T-helper 2 cell (primary cell): ENCODE measurements at places on chromosomes 2 and 18.

GRCh38 chr2:116754381-116755101 is 1060.0 kb upstream of the DDX18 start:
- no peak for DNase-seq

DNA sequence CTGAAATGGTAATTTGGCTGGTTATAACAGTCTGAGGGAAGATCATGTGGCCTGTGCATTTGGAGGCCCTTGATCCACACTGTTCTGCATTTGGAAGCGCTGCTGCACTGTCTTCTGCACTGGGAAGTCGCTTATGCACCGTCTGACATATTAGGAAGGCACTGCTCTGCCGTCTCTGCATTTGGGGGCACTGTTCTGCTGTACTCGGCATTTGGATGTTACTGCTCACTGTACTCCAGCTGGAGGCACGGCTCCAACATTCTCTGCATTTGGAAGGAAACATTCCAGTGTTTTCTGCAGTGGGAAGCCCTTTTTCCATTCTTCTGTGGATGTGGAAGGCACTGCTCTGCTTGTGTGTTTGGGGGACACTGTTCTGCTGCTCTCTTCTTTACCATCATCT is 9.6 kb upstream of the PROM2 start:
- no peak for DNase-seq

DNA sequence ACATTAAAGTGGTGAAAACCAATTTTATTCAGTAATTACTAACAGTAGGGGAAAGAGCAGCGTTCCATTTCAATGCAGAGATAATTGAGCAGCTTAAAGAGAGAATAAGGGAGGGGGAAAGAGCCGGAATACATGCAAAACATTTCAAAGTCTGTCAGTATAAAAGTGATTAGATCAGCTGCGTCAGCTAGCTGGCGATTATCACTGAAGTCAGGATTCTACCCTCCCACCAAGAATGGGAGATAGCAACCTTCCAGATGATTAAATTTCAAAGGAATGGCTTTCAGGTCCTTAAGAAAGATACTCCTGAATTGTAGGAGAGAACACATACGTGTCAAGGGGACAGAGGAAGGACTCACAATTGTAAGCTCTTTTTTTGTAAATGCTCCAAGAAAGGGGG is 2.7 kb upstream of the ZC3H6 start:
- no peak for DNase-seq

DNA sequence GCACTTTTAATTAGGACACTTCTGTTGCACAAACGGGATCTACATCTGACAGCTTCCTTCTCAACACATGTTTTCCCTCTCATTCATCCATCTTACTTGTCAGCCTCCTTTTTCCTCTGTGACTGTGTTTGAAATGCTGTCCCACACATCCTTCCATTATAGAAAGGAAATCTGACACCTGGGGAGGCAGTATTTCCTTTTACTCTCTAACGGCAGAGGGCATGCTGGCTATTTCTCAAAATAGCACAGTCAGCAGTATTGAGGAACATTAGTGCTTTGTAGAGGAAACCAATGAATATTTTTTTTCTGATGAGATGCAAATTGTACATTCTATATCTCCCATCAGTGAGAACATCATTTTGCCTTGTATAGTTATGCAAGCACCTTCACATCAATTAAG is 668.7 kb downstream of the SLC4A3 start:
- DNase-seq, result no peak

GRCh38 chr2:31353179-31353578 is 61.4 kb downstream of the XDH start:
- no peak for DNase-seq

DNA sequence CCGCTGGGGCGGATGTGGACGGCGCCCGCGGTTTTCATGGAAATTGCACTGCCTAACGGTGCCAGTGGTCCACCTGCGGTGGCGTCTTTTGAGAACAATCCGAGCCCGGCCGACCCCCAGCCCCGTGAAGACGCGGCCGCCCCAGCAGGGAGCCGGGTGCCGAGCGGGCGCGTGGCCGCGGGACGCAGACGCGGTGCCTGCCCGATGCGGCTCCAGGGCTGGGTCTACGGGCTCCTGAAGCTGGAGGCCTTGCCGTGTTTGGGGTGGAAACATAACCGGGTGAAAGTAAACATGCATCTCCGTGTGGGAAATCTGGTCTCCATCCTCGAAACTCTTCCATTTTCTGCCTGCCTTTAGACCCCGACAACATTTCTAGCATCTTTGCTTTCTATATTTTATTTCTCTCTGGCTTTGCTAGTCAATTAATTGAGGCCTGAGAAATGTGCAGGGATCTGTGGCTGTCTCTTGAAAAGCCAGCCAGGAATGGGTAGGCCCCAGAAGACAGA is 572 bp downstream of the INPP4A start:
- DNase-seq, result no peak

GRCh38 chr2:74216642-74217041 is 18.2 kb downstream of the MTHFD2 start:
- DNase-seq, result no peak

- DNase-seq, result no peak
Measured at GRCh38 chr2:234950730-234951663, 820 bp upstream of the SH3BP4 start.

DNA sequence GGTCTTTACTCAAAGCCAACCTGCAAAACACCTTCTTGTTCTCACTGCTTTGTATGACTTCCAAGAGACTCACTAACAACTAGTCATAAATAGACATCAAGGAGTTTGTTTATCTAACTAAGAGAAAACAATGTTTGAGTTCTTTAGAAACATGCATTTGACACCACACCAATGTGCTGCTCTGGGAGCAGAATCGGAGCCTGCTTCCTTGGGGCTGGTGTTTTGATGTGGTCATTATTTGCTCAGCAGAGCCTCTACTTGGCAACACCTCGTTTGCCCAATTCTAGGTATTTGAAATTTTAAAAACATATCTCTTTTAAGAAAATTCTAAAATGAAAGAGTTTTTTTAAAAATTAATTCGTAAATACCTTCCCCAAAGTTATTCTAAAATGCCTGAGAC is 167.5 kb downstream of the BCL2 start:
- no peak for DNase-seq

DNA sequence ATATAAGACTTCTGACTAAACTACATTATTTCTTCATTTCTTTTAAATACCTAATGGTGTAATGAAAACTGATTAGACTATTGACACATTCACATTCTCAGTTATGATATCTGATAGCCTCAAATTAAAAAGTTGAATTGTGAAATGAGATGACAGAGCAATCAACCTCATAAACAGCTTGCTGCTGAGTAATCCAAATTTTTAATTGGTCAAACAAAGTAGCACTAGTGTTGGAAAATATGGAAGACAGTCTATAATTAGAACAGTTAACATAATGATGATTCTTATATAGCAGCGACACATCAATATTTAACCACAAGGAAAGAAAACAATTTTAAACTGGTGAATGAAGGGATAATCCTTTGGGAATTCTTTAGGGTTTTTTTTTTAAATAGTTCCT is 91.9 kb upstream of the LRP1B start:
- DNase-seq, result no peak

DNA sequence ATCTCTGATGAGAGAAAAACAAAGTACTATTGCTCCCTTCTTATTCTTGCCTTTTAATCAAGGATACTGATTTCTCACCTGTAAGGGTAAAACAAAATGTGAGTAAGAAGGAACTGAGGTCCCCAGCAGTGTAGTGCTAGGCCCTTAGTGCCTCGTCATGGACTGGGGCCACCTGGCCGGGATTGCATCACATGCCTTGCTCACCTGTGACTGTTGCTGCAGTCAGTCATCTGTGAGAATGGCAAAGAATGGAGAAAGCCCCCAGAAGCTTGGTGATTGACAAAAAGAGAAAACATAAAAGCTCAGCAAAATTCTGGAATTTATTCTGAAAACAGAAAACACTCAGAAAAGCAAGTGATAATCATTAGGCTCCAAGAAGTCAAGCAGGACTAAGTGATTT is 63.4 kb downstream of the SPATS2L start:
- no peak for DNase-seq

DNA sequence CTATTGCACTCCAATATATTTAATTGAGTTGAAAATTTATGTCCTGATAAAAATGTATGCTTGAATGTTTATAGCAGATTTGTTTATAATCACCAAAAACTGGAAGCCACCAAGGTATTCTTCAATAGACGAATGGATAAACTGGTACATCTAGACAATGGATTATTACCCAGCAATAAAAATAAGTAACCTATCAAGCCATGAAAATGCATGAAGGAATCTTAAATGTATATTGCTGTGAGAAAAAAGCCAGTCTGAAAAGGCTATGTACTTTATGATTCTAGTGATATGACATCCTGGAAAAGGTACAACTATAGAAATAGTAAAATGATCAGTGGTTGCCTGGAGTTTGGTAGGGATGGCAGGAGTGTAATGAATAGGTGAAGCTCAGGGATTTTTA is 580.7 kb downstream of the DCC start:
- DNase-seq, result no peak

DNA sequence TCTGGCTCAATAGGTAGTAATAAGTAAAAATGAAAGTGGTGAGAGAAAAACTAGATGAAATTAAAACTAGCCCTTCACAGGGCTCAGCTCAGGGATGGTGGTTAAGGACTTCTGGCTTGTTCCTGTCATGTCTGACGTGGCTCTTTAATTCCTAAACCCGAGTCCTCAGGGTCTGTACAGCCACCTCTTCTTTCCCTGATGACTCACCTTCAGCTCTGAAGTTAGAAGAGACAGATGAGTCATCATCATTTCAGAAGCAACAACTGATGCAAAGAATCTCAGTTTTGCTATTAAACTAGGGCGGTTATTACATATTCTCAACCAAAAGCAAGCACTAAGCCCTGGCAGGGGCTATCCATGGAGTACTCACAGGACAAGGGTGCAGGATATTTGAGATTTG is 24.0 kb upstream of the ITGB6 start:
- DNase-seq, result no peak

DNA sequence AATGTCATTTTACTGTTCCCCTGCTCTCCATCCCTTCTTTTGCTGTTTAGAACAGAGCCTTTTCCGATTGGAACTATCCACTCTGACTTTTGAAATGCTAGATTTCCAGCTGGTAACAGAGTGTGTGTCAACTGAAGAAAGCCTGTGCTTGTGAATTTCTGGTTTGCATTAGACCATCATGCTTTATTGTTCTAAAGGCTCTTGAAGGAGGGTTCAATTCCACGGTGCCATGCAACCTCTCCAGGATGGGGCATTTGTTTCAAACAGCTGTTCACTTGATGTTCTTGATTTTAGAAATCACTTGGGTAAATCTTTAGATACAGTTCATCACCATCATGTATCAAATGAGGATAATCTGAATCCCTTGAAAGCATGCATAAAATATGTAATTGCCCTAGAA is 156.7 kb downstream of the QPCT start:
- DNase-seq, result no peak

GRCh38 chr2:232537079-232537478 is 2.4 kb upstream of the CHRNG start:
- DNase-seq, result no peak

DNA sequence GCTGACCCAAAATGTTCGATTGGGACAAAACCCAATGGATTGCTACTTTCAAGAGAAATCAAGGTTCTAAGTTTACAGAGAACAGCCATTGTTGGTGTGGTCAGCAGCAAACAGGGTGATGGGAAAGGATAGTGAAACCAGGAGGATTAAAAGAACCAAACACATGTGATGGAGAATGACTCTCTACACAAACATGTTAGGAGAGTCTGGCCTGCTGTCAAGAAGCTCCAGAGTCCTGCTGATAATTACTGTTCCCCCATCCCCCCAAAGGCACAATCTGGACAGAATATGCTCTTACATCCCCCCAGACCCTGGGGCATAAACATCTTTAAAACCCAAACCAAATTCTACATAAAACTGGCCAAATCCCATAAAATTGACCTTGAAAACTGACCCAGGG is 32.0 kb upstream of the ACYP2 start:
- no peak for DNase-seq

GRCh38 chr2:105324732-105325131 is 4.8 kb downstream of the TGFBRAP1 start:
- no peak for DNase-seq

- no peak for DNase-seq
Measured at GRCh38 chr2:189639007-189639609, 22.2 kb upstream of the ASNSD1 start.

GRCh38 chr2:206240327-206240726 is 34.1 kb upstream of the ZDBF2 start:
- DNase-seq, result no peak

GRCh38 chr2:234705108-234705507 is 208.2 kb upstream of the ARL4C start:
- no peak for DNase-seq

DNA sequence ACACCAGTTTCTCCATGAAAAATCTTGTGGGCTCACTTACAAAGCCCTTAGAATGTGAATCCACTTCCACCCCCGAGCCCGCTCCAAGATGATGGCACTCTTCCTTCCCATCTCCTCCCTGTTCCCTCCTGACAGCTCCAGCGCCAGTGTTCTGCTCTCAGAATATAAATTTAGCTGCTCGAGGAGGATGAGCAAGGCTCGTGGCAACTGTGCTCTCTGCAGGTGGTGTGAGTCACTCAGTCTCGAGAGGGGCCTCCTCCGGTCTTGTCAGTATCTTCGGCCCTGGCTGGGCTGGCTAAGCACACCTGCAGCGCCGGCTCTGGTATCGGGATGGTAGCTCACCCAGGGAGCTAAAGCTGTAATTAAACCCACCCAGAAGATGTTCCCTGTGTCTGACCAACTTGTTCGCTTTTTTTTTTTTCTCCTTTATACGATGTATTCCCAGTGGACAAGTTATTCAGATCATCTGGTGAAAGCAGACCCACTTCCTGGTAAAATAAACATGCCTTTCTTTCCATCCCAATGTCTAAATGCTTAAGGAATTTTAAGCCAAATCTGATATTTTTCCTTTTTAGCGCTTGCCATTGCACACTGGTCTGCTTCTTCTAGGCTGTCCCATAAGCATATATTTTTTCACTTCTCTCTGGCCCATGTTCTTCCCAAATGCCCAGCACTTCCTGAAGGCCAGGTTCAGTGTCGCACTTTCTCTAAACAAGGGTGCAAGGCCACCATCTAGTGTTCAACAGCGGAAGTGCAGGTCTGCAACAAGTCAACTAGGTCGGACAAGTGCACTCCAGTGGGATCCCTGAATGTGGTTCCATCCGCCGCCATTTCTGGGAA is 31.4 kb upstream of the YPEL5 start:
- peak; percentile 3 for DNase-seq

- DNase-seq, result no peak
Measured at GRCh38 chr2:236169151-236169721, 1.1 kb upstream of the GBX2 start.

GRCh38 chr18:62420513-62421209 is 95.6 kb downstream of the TNFRSF11A start:
- peak; percentile 47 for DNase-seq

DNA sequence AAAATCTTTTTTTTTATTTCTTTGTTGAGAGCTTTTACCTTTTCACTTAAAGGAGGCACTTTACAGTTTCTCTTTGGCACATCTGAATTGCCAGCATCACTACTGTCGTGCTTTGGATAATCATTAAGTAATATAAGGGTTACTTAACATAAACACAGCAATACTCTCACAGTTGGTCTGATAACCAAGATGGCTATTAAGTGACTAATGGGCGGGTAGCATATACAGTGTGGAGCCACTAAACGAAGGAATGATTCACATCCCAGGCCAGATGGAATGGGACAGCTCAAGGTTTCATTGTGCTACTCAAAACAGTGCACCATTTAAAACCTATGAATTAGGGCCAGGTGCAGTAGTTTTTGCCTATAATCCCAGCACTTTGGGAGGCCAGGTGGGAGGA is 28.1 kb downstream of the USP37 start:
- no peak for DNase-seq
